Activated CD4-positive, alpha-beta T cell treated with anti-CD3 and anti-CD28 coated beads, Interleukin-2, amount 10 ng/mL, durations not matched to agents 7 days and 5 days (primary cell): ENCODE measurements at places on chromosomes 6 and 20.

DNA sequence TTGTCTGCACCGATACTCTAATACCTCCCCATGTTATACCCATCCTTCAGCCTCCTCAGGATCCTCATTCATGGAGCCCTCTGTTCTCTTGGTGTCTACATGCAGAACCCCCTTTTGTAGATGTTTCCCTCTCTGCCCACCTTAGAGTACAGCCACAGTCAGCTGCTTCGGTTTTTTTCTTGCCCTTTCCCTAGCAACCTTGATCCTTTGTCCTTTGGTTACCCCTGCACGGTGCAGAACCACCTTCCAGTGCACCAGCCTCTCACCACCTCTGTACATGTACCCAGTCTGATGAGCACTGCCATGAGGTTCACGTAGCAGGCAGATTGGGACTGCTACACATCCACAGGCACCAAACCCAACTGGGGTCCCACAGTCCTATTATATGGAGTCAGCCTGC lies 7.3 kb downstream of the VPS16 start:
- no peak overlapping the region for H3K27ac ChIP-seq
- peaks cover 18% of the 10 kb centered on the region for H3K36me3 ChIP-seq
- no peaks in the 10 kb centered on the region for H3K27me3 ChIP-seq
- peaks cover 32% of the 10 kb centered on the region for H3K4me1 ChIP-seq
- DNase-seq, result no peak

DNA sequence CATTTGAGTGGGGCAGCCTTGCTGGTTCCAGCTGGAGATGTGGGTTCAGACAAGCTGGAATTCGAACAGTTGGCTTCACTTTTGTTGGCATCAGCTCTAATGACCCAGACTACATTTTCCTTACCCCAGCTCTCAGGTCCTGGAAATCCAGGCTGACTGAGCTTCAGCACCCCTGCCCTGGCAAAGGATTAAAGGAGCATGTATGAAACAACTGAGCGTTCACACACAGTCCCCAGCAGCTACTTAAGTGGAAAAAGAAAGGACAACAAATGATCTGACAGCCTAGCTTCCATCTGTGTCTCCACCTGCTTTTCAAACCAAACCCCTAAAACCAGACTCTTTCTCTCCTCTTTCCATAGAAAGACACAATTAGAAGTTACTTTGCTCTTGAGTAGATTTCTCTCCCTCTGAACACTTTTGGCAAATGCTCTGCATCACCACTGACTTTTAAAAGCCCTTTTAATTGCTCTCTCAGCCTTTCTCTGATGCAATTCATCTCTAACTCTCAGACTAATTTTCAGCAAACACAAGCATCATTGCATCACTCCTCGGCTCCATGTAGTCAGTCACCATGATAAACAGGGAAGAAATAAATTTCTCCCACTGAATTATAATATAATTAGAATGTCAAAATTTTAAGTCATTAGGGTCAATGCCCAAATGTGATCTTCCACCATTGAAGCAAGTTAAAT lies 28.1 kb downstream of the ROS1 start:
- no peak overlapping the region for H3K4me3 ChIP-seq
- H3K36me3 ChIP-seq, result no peaks in the 10 kb centered on the region
- H3K4me1 ChIP-seq, result no peaks in the 10 kb centered on the region
- peaks cover 13% of the 10 kb centered on the region for H3K27me3 ChIP-seq
- no peak for DNase-seq

- no peaks in the 10 kb centered on the region for H3K36me3 ChIP-seq
- no peak overlapping the region for H3K27ac ChIP-seq
- DNase-seq, result no peak
- H3K27me3 ChIP-seq, result peaks cover 33% of the 10 kb centered on the region
These were observed 18.8 kb downstream of the TDRD6 start for GRCh38 chr6:46706464-46706863.

- no peak for DNase-seq
- no peak overlapping the region for H3K27ac ChIP-seq
- H3K27me3 ChIP-seq, result peaks cover 2% of the 10 kb centered on the region
These were observed 163.5 kb upstream of the CDYL start for GRCh38 chr6:4612636-4613171.

DNA sequence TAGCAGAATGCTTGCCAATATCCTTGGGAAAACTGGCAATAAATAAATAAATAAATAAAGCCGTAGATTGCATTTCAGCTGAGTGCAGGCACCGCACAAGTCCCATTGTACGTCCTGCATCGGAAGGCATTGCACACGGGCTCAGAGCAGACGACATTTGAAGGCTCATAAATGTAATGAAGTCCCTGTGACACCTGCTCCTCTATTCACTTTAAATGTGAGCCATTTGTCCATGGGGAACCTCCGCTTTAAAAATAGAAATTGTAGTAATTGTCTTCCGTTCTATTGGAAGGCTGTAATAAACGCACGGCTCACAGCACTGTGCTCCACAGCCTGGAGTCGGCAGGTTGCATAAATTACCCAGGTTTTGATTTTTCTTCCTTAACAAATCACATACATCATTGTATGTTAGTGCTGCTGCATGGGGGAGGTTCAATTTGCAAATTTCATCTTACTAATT lies 32.6 kb downstream of the MYT1 start:
- DNase-seq, result no peak
- no peaks in the 10 kb centered on the region for H3K27me3 ChIP-seq
- H3K4me3 ChIP-seq, result no peak overlapping the region
- H3K36me3 ChIP-seq, result no peaks in the 10 kb centered on the region
- peaks cover 4% of the 10 kb centered on the region for H3K4me1 ChIP-seq

DNA sequence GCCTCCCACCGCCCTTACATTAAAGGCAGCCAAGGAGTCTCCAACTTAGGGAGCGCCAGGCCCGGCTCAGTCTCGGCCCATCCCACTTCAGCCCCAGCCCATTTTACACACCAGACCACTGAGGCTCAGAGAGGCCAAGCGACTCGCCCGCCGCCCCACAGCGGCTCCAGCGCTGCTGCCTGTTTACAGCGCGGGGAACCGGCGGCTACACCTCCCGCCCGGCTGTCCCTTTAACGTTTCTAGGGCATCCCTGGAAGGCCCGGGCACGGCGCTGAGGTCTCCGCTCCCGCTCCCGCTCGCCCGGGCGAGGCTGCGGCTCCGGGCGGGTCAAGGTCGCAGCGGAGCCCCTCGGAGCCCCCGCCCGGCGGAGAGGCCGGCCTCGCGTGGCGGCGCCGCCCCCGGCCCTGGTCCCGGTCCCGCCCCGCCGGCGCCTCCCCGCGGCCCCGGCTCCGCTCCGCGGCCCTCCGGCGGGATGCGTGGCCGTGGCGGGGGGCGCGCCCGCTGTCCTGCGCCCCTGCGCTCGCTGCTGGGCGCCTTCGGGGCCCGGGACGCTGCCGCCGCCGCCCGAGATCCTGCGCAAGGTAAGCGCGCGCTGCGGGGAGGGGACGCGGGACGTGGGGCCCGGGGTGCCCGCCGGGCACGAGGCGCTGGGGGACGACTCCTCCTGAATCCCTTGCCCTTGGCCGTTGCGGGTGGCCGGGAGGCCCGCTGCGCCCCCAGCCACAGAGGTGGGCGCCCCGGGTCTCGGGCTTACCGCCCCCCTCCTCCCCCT lies 27.1 kb upstream of the PHACTR3 start:
- no peaks in the 10 kb centered on the region for H3K4me1 ChIP-seq
- peaks cover 36% of the 10 kb centered on the region for H3K27me3 ChIP-seq
- H3K27ac ChIP-seq, result no peak overlapping the region
- H3K36me3 ChIP-seq, result no peaks in the 10 kb centered on the region
- DNase-seq, result no peak

DNA sequence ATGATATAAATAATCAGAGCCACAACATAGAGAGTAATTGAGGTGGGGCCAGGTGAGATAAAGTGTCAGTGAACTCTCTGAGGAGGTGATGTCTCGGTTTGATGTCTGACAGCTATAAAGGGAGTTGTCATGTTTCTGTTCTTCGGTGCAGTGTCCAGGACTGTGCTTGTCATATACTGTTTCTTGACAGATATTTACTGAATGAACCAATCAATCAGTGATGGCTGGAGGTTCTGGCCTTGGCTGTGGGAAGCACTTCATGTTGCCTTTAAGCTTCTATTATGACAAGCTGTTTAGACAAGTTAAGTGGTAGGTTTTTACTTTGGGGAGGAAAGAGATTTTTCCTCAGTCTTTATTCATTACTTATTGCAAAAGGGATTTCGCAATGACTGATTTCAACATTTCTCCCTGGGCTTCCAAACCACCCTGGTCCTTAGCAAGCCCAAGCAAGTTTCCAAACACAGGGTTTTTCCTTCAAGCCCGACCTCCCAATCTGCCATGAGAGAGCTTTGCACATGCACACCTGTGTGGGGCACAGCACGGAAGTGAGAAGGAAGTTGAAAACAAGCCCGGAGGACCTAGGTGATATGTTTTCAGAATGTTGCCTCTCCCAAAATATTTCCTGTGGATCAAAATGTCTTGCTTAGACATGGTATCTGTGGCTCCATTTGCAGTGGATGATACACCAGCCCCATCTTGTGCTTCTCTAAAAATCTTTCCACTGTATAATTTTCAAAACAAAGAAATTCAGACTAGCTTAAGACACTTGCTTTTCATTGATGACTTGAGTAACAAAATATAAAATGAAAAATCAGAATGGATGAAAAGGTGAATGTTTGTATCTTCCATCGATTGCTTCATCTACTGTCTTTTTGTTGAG lies 567.3 kb upstream of the BTBD3 start:
- H3K36me3 ChIP-seq, result no peaks in the 10 kb centered on the region
- no peak overlapping the region for H3K27ac ChIP-seq
- no peaks in the 10 kb centered on the region for H3K4me1 ChIP-seq
- H3K4me3 ChIP-seq, result no peak overlapping the region
- no peaks in the 10 kb centered on the region for H3K27me3 ChIP-seq
- DNase-seq, result no peak

GRCh38 chr20:25233016-25233772 lies 14.7 kb upstream of the PYGB start:
- H3K4me1 ChIP-seq, result peaks cover 10% of the 10 kb centered on the region
- no peaks in the 10 kb centered on the region for H3K27me3 ChIP-seq
- no peak overlapping the region for H3K27ac ChIP-seq
- H3K4me3 ChIP-seq, result no peak overlapping the region
- no peaks in the 10 kb centered on the region for H3K36me3 ChIP-seq

- H3K36me3 ChIP-seq, result no peaks in the 10 kb centered on the region
- DNase-seq, result no peak
- no peak overlapping the region for H3K4me3 ChIP-seq
- H3K27ac ChIP-seq, result no peak overlapping the region
These were observed 80.0 kb upstream of the TNFAIP3 start for GRCh38 chr6:137787016-137787415.

- no peaks in the 10 kb centered on the region for H3K27me3 ChIP-seq
- no peak overlapping the region for H3K4me3 ChIP-seq
- no peak for DNase-seq
These were observed 193.9 kb upstream of the EYS start for GRCh38 chr6:65900928-65901327.

DNA sequence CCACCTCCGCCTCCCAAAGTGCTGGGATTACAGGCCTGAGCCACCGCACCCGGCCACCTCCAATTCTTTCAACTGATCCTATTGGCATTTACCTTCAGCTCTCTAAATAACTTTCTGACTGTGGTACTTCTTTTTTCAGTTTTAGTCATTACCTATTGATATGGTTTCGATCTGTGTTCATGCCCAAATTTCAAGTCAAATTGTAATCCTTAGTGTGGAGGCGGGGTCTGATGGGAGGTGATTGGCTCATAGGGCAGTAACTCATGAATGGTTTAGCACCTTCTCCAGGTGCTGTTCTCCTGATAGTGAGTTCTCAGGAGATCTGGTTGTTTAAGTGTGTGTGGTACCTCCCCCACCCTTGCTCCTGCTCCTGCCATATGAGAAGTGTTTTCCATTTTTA lies 140.9 kb downstream of the LPA start:
- H3K27me3 ChIP-seq, result peaks cover 42% of the 10 kb centered on the region
- no peak overlapping the region for H3K4me3 ChIP-seq
- peaks cover 19% of the 10 kb centered on the region for H3K4me1 ChIP-seq
- no peak overlapping the region for H3K27ac ChIP-seq

- H3K36me3 ChIP-seq, result no peaks in the 10 kb centered on the region
- DNase-seq, result no peak
- peaks cover 6% of the 10 kb centered on the region for H3K27me3 ChIP-seq
- no peaks in the 10 kb centered on the region for H3K4me1 ChIP-seq
- no peak overlapping the region for H3K4me3 ChIP-seq
- no peak overlapping the region for H3K27ac ChIP-seq
These were observed 102.0 kb upstream of the HEY2 start for GRCh38 chr6:125647391-125647790.

- no peak overlapping the region for H3K27ac ChIP-seq
- H3K4me3 ChIP-seq, result no peak overlapping the region
- no peak for DNase-seq
- H3K4me1 ChIP-seq, result no peaks in the 10 kb centered on the region
- peaks cover 2% of the 10 kb centered on the region for H3K36me3 ChIP-seq
These were observed 76.8 kb downstream of the NCOA7 start for GRCh38 chr6:125867483-125867942.

GRCh38 chr6:156869980-156870398 lies 92.8 kb downstream of the ARID1B start:
- H3K27me3 ChIP-seq, result no peaks in the 10 kb centered on the region
- H3K4me1 ChIP-seq, result peaks cover 40% of the 10 kb centered on the region
- H3K27ac ChIP-seq, result no peak overlapping the region

GRCh38 chr20:51500311-51500710 lies 42.2 kb downstream of the NFATC2 start:
- peaks cover 90% of the 10 kb centered on the region for H3K4me1 ChIP-seq
- DNase-seq, result peak; percentile 72
- no peaks in the 10 kb centered on the region for H3K27me3 ChIP-seq
- H3K4me3 ChIP-seq, result no peak overlapping the region

DNA sequence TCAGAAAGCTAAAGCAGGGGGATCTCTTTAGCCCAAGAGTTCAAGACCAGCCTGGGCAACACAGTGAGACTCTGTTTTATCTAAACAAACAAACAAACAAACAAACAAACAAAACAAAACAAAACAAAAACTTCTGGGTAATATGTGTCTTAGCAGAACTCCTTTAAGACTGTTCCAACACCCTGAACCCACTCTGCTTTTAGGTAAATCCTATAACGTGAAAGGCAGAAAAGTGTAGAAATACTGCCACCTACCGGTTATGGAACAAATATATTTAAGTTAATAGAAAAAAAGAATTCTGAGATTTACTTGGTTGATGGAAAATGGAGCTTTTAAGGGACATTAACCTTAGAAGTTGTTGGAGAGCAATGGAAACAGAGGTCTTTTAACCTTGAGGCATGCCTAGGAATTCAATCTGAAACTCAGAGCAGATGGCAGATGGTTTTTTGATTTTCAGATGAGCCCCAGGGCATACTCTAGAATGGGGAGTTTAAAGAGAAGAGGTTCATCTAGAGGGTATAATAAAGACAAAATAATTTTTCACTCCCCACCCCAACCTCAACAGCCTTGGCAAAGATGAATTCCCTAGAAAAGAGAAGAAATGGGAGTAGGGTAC lies 38.5 kb downstream of the SOD2 start:
- no peaks in the 10 kb centered on the region for H3K36me3 ChIP-seq
- H3K4me1 ChIP-seq, result no peaks in the 10 kb centered on the region
- DNase-seq, result peak; percentile 35
- no peak overlapping the region for H3K4me3 ChIP-seq
- H3K27me3 ChIP-seq, result no peaks in the 10 kb centered on the region
- H3K27ac ChIP-seq, result no peak overlapping the region
